CD14-positive monocyte (primary cell): ENCODE measurements at places on chromosomes 1 and 21.

DNA sequence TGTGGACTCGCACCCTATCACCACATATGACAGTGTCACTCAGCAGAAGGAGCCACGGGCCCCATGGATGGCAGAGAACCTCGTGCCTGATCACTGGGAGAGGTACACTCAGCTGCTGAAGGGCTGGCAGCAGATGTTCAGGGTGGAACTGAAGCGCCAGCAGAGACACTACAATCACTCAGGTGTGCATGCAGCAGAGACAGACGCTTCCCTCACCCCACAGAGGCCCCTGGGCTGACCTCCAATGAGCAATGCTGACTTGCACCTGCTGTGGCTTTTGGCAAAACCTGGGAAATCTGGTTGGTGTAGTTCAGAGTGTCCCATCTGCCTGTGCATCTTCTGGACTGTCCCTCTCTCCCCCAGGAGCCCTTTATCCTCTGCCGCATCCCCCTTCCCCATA, 51.9 kb downstream of the KIAA1614 start:
- DNase-seq, result no peak

DNA sequence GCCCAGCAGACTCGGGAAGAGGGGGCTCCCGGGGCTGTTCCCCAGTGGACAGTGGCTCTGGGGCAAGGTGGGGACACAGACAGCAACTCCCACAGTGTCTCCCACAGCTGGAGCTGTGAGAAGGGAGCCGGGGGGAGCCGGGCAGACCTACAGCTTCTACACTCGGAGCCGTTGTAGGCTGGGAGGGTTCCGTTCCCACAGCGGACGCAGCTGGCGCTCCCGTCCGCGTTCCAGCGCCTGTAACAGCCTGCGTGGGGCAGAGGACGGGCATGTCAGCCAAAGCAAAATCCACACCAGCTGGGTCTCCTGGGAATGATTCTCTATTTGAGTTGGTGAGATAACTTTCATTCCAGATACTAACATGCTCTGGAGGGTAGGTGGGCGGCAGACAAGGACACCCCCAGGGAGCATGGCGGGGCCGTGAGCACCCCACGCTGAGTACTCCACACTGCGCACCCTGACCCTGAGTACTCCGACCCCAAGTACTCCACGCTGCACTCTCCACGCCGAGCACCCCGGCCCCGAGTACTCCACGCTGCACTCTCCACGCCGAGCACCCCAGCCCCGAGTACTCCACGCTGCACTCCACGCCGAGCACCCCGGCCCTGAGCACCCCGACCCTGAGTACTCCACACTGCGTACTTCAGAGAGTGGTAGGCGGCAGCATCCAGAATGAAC, 13.4 kb upstream of the RNF223 start:
- DNase-seq, result no peak

- no peak for DNase-seq
Measured at GRCh38 chr21:44365251-44365966, 12.0 kb downstream of the TRPM2 start.

DNA sequence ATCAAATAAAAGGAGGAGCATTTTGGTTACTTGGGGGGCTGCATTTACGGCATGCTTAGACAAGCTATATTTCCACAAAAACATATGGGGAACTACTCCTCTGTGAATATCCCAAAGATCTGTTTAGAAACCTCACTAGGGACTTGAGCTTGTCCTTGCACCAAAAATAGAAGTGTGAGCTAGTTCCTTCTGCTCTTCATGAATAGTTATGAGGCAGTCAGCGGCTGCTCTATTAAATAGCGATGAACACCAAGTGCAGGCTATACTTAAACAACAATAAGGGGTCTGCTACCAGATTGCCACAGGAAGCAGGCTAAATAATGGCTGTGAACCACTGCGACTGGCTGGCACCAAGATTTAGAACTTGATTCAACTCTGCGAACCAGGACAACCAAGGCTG, 190.1 kb downstream of the PCP4 start:
- DNase-seq, result no peak

GRCh38 chr1:31441073-31441472, 28.1 kb downstream of the SERINC2 start:
- no peak for DNase-seq

GRCh38 chr1:153649863-153650235, 8.7 kb upstream of the SNAPIN start:
- no peak for DNase-seq
